ENCODE measurements at places on chromosomes 13 and 19.

DNA sequence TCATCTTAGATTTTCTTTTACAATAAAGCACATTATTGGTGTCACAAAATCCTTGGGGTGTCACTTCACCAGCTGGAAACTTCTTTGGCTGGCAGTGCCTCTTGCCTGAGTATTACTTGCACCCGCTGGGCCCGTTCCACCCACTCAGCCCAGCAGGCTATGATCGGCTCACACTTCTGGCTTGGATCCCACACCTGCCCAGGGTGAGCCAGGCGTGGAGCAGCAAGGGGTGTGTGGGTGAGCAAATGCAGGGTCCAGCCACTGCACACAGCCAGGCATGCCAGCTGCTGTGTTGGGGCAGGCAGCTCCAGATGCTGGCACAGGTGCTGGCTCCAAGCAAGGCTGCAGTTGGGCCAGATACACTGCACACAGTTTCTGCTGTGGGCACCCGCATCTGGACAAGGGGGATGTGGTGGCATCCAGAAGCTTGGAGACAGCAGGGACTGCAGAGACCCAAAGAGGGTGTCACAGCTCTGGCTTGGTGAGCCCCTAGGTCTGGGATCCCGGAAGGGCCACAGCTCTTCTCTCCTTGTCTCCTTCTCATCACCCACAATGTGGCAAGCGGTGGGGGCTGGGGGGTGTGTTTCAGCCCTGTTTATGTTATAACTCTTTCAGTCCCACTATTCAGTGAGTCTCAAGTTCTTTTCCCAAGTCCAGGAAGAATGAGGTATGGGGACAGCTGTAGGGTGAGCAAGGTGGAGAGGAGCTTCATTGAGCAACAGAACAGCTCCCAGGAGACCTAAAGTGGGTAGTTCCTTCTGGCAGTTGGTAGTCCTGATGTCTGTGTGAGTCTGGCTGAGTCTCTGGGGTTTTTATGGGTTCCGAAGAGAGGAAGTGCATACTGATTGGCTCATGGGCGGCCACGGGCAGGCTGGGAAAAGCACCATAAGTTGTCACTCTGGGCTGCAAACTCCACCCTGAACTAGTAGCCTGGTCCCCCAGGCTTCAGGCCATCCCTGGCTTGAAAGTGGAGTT is 25.3 kb upstream of the TBC1D4 start:
- no peak for DNase-seq

- DNase-seq = no peak
These were observed 55.9 kb downstream of the STARD13 start for GRCh38 chr13:33229446-33230177.

DNA sequence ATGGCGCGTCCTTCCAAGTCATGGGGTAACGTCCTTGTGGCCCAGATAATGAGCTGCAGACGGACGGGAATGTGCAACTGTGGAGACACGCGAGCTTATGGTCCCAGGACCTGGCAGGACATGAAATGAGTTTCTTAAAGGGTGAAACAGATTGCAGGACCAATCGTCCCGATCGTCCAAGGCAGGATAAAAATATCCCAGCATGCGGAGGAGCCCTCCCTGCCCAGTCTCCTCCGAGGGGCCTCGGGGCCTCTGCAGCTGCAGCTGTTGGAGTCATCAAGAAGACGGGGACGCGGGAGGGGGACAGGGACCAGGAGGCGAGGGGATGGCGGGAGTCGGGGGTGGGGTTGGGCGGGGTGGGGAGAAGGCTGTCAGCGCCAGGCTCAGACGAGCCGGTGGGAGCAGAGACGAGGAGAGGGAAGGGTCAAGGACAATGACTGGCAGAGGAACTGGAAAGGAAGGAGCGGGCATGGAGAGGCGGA is 14.4 kb upstream of the GARIN5A start:
- DNase-seq = no peak

DNA sequence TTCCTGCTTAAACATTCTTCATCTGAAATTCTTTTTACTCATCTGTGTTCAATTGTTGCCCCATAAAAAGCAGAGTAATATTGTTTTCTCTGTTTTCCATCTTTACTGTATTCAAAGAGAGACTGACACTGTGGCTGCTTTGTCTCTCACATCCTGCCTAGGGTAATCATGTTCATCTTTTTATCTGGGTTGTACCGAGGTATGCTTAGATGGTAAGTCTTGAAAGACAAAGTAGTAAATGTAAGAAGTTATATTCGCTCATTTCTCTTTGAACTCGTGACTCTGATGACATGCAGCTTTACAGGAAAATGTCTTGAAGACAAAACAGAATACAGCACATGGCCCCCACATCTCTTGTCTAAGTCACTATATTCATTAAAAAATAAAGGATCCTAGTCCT is 20.0 kb upstream of the CYSLTR2 start:
- DNase-seq = no peak

DNA sequence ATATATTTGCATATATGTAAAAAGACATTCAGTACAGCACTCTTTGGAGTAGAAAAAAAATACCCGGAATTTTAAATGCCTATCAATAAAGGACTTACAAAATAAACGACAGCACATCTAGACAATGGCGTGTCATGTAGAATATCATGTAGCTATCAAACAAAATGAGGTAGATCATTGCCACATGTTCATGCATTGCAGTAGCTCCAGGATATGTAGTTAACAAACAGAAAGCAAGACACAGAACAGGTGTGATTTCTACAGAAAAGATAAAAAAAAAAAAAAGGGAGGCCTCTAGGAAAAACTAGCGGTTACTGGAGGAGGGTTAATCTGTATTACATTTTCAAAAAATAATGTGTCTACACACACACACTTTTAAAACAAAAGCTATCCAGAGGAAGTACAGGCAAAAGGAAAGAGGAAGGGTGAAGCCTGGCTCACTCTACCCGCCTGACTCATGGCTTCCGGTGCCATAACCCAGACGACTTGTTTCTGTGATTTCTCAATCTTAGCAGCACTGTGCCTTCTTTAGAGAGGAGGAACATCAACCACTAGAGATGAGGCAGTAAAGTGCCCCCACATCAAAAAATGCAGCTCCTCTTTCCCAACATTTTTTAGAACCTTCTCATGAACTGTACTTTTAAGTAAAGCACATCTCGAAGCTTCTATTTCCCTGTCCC is 6.9 kb downstream of the KCTD12 start:
- peak; percentile 66 for DNase-seq

DNA sequence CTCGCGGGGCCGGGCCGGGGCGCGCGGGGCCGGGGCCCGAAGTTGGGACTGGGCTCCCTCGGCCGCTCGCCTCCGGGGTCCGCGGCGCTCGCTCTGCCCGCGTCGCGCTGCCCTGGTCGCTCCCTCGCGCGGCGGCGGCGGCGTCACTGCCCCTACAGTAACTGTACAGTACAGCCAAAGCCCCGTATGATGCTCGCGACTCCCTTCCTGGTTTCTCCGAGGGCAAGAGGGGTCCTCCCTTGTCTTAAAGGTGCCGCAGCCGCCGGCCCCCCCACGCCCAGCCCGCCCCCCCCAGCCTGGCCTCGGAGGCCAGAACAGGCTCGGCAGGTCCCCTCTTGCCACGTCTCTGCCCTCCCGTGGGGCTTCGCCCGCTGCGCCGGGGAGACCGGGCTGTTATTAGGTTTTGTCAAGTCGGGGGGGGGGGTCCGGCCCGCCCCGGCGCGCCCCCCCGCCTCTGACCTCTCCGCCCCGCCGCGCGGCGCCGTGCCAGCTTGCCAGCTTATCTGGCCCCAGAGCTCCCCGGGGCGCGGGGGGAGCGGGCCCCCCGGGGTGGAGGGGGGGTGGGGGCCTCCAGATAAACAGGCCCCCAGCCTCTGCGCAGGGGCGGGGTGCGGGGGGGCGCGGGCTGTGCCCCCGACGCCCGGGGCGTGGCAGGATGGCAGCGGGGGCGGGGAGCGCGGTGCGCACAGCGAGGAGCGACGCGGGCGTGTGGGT is at the start of gene ZBTB7A:
TSS of gene ZBTB7A (minus strand) at position 218 of the 714 bp plus-strand sequence. CDS start 11,667 bp downstream, outside the sequence.
- peak; percentile 87 for DNase-seq
